WTC11 (cell line): ENCODE measurements at places on chromosomes 6 and 20. TPM values are rescaled to one million over a fixed set of nuclear protein-coding genes. Genes with fewer than 3 reads are reported as not detected.

DNA sequence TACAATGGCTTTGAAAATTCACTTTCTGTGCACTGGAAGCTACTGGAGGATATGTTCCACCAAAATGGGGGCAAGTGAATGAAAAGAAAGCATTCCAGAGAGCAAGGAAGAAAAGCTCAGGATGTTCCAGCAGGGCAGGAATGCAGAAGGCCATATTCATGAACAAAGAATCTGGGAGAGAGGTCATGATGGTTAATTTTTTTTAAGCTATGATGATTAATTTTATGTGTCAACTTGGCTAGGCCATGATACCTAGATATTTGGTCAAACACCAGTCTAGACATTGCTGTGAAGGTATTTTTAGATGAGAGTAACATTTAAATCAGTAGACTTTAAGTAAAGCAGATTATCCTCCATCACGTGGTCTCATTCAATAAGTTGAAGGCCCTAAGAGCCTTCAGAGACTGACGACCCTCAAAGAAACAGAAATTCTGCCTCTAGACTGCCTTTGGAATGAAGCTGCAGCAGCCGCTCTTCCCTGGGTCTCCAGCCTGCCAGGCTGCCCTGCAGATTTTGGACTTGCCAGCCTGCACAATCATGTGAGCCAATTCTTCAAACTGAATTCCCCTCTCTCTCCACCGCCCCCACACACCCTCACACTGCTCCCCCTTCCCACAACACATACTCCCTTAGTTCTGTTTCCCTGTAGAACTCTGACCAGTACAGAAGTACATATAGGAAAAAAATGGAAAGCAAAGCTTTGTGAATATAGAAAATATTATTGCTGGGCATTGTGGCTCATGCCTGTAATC lies 20.1 kb upstream of the GCM1 start:
- H3K36me3 ChIP-seq, result no peaks in the 10 kb centered on the region
- H3K27ac ChIP-seq, result no peak overlapping the region
- DNase-seq, result no peak
- H3K4me1 ChIP-seq, result peaks cover 6% of the 10 kb centered on the region

DNA sequence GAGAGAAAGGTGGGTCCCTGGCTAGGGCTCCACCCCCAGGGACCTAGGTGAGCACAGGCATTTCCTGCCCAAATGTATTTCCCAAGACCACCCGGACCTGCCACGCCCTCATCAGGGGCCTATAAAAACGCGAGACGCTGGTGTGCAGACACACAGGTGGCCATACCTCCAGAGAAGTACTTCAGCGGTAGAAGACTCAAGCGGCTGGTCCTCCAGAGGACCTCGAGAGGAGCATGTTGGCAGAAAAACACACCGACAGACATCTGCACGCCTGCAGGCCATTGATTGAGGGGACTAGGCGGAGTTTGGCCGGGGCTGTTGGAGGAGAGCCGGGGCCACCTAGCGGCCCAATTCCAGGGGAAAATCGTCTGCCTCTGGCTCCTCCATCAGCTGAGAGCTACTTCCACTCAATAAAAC lies 695.8 kb upstream of the MMS22L start:
- peaks cover 6% of the 10 kb centered on the region; the same call in 1 of the 2 replicates for H3K36me3 ChIP-seq
- H3K4me3 ChIP-seq, result peak overlapping the region; percentile 56
- H3K27me3 ChIP-seq, result no peaks in the 10 kb centered on the region

GRCh38 chr6:157428427-157429202 lies 47.6 kb downstream of the ZDHHC14 start:
- H3K27me3 ChIP-seq, result no peaks in the 10 kb centered on the region; the same call in 1 of the 2 replicates
- peak overlapping the region; percentile 41 for H3K27ac ChIP-seq
- H3K4me1 ChIP-seq, result peaks cover 76% of the 10 kb centered on the region
- no peaks in the 10 kb centered on the region for H3K36me3 ChIP-seq

DNA sequence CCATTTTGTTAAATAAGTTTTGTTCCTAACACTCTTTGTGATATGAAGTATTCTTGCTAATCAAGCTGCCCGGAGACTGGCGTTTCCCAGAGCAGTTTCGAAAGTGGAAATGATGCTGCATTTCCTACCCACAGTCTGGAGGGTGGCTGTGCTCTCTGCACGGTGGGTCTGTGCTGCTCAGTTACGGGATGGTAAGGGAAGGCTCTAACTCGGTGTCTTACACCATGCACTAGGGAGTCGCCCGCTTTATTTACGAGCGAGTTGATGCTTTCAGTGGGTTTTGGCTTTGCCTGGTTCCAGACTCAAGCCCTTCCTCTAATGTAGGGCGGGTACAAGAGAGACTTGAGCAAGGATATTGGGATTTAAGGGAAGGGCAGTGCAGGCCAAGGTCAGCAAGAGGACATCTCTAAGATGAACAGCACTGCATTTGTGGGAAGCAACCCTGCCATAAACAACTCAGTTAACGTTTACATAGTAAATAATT lies 180.1 kb upstream of the AKAP12 start:
- no peaks in the 10 kb centered on the region for H3K27me3 ChIP-seq
- no peak overlapping the region for H3K4me3 ChIP-seq
- DNase-seq, result no peak

- peaks cover 22% of the 10 kb centered on the region for H3K4me1 ChIP-seq
- H3K27me3 ChIP-seq, result no peaks in the 10 kb centered on the region
- no peak overlapping the region for H3K4me3 ChIP-seq
These were observed 39.9 kb downstream of the PREX1 start for GRCh38 chr20:48787861-48788375.

GRCh38 chr20:2656471-2657117 lies 4.2 kb downstream of the NOP56 start:
- H3K27me3 ChIP-seq, result no peaks in the 10 kb centered on the region
- peak overlapping the region; percentile 78 for H3K27ac ChIP-seq
- no peak for DNase-seq
- H3K4me3 ChIP-seq, result no peak overlapping the region
- peaks cover 19% of the 10 kb centered on the region for H3K4me1 ChIP-seq
- peaks cover 86% of the 10 kb centered on the region for H3K36me3 ChIP-seq

- H3K27me3 ChIP-seq, result no peaks in the 10 kb centered on the region; the same call in 1 of the 2 replicates
- H3K4me1 ChIP-seq, result peaks cover 16% of the 10 kb centered on the region
- no peak overlapping the region for H3K27ac ChIP-seq
- H3K36me3 ChIP-seq, result no peaks in the 10 kb centered on the region
- DNase-seq, result no peak
These were observed 24.5 kb downstream of the FAM110A start for GRCh38 chr20:858011-858410.

GRCh38 chr6:129493354-129493902 lies 216.5 kb downstream of the ARHGAP18 start:
- H3K4me1 ChIP-seq, result peaks cover 13% of the 10 kb centered on the region
- DNase-seq, result no peak
- no peak overlapping the region for H3K27ac ChIP-seq
- no peaks in the 10 kb centered on the region for H3K36me3 ChIP-seq
- H3K4me3 ChIP-seq, result no peak overlapping the region

DNA sequence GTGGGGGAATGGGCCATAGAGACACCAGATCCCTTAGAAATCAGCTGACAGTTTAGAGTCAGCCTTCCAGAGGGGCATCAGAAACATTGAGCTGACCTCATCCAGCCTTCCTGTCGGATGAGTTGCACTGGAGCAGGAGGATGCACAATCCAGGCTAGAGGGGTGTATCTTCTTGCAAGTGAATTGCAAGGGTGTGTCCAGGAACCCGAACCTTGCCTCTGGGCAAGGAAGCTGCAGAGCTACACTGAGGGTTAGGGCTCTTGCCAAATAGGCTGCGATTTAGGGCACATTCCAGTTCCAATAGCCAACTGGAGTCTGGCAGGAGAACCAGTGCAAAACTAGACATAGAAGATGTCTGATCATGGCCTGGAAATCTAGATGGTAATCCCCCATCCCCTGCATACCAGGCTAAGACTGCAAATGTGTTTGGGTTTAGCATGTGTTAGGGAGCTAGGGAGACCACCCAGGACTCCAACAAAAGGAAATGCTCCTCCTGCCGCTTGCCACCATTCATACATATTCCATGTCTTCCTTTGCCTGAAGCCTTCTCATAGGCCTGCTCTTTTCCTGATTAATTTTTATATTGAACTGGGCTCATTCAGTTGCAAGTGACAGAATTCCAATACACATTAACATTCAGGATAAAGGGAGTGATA lies 6.3 kb upstream of the UTRN start:
- H3K36me3 ChIP-seq, result no peaks in the 10 kb centered on the region
- H3K4me1 ChIP-seq, result peaks cover 43% of the 10 kb centered on the region
- no peak overlapping the region for H3K27ac ChIP-seq
- no peaks in the 10 kb centered on the region; the same call in 1 of the 2 replicates for H3K27me3 ChIP-seq

GRCh38 chr20:44728801-44729443 lies 13.8 kb downstream of the CCN5 start:
- peak overlapping the region; percentile 0; the same call in 1 of the 2 replicates for H3K4me3 ChIP-seq
- peaks cover 45% of the 10 kb centered on the region for H3K4me1 ChIP-seq
- no peaks in the 10 kb centered on the region for H3K27me3 ChIP-seq
- peak overlapping the region; percentile 61; the same call in 1 of the 2 replicates for H3K27ac ChIP-seq

DNA sequence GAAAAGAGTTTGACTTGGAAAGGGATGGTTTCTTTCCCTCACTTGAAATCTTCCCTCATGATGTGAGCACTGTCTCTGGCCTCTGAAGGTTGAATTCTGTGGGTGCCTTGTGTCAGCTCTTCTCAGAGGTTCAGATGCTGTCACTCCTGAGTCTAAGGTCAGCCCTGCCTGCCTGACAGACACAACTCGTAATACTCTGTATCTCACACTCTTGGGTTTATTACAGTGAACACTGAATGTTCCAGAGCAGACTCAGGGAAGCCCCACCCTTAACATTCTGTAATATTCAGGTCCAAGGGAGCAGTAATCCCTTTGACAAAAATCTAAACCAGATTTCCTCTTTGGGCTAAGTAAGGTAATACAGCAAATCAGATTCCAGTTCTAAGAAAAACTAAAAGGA lies 837.8 kb downstream of the QKI start:
- peaks cover 22% of the 10 kb centered on the region for H3K4me1 ChIP-seq
- no peak overlapping the region for H3K4me3 ChIP-seq
- DNase-seq, result no peak
- no peak overlapping the region for H3K27ac ChIP-seq
- H3K27me3 ChIP-seq, result peaks cover 5% of the 10 kb centered on the region

DNA sequence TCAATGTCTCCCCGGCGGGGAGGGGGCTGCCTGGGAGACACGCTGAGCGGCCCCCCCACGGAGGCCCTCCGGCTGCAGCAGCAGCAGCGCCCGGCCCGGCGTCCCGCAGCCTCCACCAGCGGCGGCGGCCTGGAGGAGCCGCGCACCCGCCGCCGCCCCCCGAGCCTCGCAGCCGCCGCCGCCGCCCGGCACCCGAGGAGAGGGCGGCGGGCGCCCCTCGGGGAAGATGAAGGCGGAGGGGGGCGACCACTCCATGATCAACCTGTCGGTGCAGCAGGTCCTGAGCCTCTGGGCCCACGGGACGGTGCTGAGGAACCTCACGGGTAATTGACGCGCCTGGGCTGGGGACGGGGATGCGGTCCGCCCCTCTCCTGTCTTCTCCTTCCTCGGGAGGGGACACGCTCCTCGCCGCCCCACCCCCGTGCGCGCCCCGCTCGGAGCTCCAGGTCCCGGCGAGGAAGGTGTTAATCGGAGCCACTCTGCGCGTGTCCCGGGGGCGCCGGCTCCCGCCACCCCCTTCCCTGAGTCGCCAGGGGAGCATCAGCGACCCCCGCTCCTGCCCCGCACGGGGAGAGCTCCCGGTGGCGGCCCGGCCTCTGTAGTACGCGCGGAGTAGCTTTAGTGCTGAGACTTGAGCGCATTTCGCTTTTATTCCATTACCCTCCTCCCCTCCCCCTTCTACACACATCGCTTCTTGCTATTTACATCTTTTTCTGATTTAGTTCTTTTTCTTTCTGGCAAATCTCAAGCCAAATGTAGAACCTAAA lies 686 bp downstream of the TMEM170B start:
- H3K36me3 ChIP-seq, result no peaks in the 10 kb centered on the region
- H3K4me3 ChIP-seq, result peak overlapping the region; percentile 65
- DNase-seq, result peak; percentile 36
- H3K27me3 ChIP-seq, result peaks cover 20% of the 10 kb centered on the region
- peaks cover 18% of the 10 kb centered on the region for H3K4me1 ChIP-seq

- peaks cover 7% of the 10 kb centered on the region; the same call in 1 of the 2 replicates for H3K36me3 ChIP-seq
- H3K4me1 ChIP-seq, result peaks cover 15% of the 10 kb centered on the region
- H3K4me3 ChIP-seq, result no peak overlapping the region
These were observed 762 bp downstream of the SIRPB1 start for GRCh38 chr20:1618954-1619540.

GSTA3 gene
- total RNA-seq, result not detected in 3 replicates

FAM83B gene
- total RNA-seq, result 3.9 to 4.2 TPM (median 4.0 TPM) in 3 replicates
